Occipital lobe (tissue), 3 donors: ENCODE measurements at places on chromosomes 2 and 18. TPM values are rescaled to one million over a fixed set of nuclear protein-coding genes. Genes with fewer than 3 reads are reported as not detected.

The CGREF1 gene
- 17.3 TPM for total RNA-seq

The CCDC88A gene
- 388 TPM for total RNA-seq

The GDF7 gene
- total RNA-seq = 0.16 TPM

The TTC39C gene
- 41.5 TPM for total RNA-seq

The MFF gene
- total RNA-seq = 127 TPM

The FOXD4L1 gene
- 0.31 TPM for total RNA-seq

The SGPP2 gene
- total RNA-seq = 1.2 TPM

The FRZB gene
- total RNA-seq = 19.8 TPM

The STON1 gene
- 9.4 TPM for total RNA-seq

The BMP10 gene
- total RNA-seq = not detected

The GAL3ST2 gene
- 0.16 TPM for total RNA-seq

The FBXO48 gene
- 0.94 TPM for total RNA-seq

The MYO7B gene
- not detected for total RNA-seq

The MALT1 gene
- total RNA-seq = 25.4 TPM

The POTEC gene
- total RNA-seq = not detected

The EPB41L3 gene
- 72.7 TPM for total RNA-seq

The CARF gene
- 24.8 TPM for total RNA-seq

The CRYBA2 gene
- total RNA-seq = not detected

The ABCG8 gene
- 0.31 TPM for total RNA-seq

The NT5DC4 gene
- not detected for total RNA-seq

The PER2 gene
- 5.5 TPM for total RNA-seq

The FHOD3 gene
- 51.2 TPM for total RNA-seq

The PFN4 gene
- 0.47 TPM for total RNA-seq

The ERFE gene
- total RNA-seq = 1.6 TPM

The GLS gene
- 207 TPM for total RNA-seq

The VWC2L gene
- 20.9 TPM for total RNA-seq

The DGUOK gene
- 45.7 TPM for total RNA-seq

The ATIC gene
- 18.6 TPM for total RNA-seq

The HOXD10 gene
- not detected for total RNA-seq

The MOCOS gene
- total RNA-seq = 0.16 TPM

The ANKAR gene
- 55.4 TPM for total RNA-seq

The RUFY4 gene
- 0.78 TPM for total RNA-seq

The GAD1 gene
- total RNA-seq = 58.2 TPM

The ALK gene
- 0.78 TPM for total RNA-seq

The CLASP1 gene
- total RNA-seq = 215 TPM

The MOGAT1 gene
- total RNA-seq = not detected

The GAREM1 gene
- total RNA-seq = 22.0 TPM

The RAB27B gene
- total RNA-seq = 35.1 TPM

The POMC gene
- total RNA-seq = 0.78 TPM

The SLC5A7 gene
- total RNA-seq = 0.94 TPM

The G6PC2 gene
- total RNA-seq = not detected

The UGT1A1 gene
- not detected for total RNA-seq
